Hematopoietic multipotent progenitor cell treated with erythropoietin and hydrocortisone succinate and interleukin-3 and kit ligand, for 15 days (in vitro differentiated cells): ENCODE measurements at places on chromosomes 5 and 9.

DNA sequence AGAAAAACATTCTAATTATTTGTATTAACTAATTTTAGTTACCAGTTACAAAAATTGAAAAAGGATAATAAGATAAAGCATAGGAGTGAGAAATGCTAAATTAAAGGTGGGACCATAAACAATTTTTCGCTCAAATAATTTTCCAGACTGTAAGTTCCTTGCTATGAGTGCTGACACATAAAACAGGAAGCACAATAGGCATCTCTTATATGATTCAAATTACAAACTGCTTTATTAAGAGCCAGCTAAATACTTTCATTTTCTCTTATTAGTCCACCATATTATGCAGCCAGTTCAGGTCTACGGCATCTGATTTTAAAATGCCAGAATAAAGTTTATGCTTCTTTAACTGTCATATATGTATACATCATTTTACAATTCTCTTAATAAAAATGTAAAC lies 4.4 kb downstream of the RC3H2 start:
- DNase-seq = peak; percentile 24

DNA sequence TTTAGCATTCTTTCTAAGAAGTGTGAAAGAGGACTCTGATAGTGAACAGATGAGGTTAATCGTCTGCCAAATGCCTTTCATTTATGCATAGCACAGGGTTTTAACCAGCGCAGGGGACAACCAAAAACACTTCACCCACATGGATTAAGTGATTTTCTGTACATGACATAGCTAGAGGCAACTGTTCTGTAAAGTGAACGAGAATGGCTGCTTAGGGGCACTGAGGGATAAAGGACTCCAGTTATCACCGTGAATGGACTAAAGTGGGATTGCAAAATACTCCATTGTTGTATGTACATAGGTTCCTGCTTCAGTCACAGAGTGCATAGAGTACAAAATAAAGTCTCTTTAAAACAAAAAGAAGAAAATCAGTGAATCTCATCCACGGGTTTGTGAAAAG lies 456.8 kb downstream of the DMAC1 start:
- no peak for DNase-seq

DNA sequence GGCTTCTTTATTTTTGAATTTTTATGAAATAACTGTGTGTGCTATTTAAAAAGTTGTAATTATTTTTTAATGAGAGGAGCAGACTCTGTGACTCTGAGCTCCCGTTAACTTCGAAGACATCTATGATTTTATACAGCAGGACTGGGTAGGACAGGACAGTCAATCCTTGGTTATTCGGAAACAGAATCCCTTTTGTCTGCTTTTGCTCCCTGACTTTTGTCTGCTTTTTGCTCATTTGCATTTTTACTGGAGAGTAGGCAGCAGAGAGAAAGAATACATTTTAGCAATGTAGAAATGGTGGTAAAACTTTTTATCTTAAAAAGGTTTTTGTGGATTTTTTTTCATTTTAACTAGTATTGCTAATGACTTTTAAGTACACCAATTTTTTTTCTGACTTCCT lies 303.6 kb downstream of the ARHGAP26 start:
- DNase-seq = no peak

DNA sequence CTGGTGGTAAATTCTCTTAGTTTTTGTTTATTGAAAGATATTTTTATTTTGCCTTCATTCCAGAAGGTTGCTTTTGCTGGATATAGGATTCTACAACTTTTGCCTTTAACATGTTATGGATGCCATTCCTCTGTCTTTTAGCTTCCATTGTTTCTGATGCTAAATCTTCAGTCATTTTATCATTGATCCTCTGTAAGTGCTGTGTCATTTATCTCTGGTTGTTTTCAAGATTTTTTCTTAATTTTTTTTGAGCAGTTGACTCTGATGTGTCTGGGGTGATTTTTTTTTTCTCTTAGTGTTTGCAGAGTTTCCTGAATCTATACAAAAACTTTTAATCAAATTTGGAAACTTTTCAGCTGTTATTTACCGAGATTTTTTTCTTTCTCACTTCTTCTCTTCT lies 6.4 kb downstream of the CARD6 start:
- DNase-seq = no peak

DNA sequence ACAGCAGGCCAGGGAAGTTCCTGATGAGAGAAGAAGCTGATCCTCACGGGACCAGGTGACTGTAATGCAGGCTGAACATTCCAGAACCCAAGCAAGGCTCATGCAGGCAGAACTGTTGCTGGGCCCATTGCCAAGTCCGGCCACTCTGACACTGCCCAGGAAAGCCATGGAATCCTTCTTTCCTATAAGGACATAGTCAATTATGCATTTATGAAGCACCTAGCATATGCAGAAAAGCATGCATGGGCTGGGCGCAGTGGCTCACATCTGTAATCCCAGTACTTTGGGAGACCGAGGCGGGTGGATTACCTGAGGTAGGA lies 83.7 kb upstream of the SLC1A3 start:
- DNase-seq = no peak

GRCh38 chr5:159050316-159051143 lies 49.2 kb downstream of the EBF1 start:
- DNase-seq = no peak

- DNase-seq = no peak
Measured at GRCh38 chr5:132770476-132771159, 6.4 kb downstream of the SEPTIN8 start.

- DNase-seq = no peak
Measured at GRCh38 chr5:128264564-128265360, 181.2 kb downstream of the SLC12A2 start.

GRCh38 chr9:4359016-4359415 lies 59.1 kb upstream of the GLIS3 start:
- DNase-seq = no peak

DNA sequence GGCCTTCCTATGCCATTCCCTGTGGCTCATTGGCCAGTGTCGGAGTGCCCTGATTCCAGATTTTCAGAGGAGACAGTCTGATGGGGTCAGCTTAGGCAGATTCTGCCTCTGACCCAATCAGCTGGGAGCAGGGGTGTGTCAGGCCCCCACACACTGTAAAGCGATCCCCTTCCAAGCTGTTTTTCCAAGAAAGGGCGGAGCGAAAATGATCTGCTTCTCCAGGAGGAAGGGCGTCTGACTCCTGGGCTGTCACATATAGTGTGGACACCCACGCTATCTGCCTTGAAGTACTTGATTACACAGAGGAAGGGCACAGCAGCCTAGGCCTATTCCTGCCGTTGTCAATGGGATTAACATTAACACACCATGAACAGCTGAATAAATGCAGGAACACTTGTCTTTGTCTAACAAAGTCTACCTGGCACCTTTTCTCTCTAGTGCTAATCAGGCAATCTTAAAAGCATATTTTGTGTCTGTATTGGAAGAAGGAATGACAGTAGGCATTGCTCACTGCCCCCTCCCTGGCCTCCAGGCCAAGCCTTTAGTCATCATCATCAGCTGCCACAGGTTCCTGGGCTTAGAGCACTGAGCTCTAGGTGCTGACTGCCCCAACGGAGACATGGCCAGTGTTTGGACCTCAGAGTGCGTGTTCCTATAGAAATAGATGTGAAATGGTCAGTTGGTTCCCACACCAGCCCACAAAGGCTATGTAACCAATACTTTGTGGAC lies 218.7 kb downstream of the MELK start:
- DNase-seq = no peak

GRCh38 chr9:124855944-124856765 lies 2.9 kb downstream of the WDR38 start:
- no peak for DNase-seq

GRCh38 chr5:54515634-54516033 lies 1.9 kb upstream of the SNX18 start:
- no peak for DNase-seq

DNA sequence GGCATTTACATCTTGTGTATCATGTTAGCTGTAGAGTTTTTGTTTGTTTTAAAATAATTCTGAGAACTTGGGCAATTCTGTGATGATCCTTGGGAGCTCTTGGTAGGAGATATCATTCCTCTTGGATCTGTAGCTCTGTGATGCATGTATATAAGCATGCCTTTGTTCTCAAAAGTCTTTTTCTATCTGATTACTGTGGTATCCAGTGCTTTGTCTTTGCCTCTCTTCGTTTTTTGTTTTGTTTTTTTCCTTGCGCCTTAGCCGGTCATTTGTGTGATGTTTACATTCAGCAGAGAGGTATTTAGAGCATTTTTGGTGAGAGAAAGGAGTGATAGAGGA lies 110.0 kb downstream of the PAM start:
- no peak for DNase-seq

- DNase-seq = peak; percentile 78
Measured at GRCh38 chr9:5832538-5833529, at the start of gene ERMP1. Gene ERMP1 (minus strand): TSS chr9:5833117. CDS start chr9:5833027, 90 bp downstream.

DNA sequence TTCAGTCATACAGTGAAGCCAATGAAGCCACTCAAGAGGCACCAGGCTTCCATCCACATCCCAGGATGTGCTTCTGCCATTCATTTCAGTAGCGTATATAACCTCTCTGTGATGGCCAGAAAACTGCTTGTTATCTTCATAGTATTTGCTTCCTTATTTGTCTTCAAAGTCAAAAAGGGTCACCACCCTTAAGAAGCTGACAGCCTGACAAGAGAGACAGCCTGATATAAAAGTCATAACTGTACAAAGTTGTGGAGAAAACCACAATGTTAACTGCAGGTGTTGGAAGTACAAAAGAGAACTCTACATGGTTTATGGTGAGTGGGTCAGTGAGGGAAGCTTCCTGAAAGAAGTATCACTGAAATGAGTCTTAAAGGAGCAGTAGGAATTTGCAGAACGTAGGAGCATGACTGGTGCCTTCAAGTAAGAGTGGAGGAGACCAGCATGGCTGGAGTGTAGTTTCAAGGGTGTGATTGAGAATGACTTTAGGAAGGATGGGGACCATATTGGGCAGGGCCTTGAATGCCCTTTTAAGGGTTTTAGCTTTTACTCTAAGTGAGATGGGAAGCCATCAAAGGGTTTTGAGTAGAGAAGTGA lies 33.7 kb downstream of the NIM1K start:
- no peak for DNase-seq

- no peak for DNase-seq
Measured at GRCh38 chr9:136025481-136025880, 64.3 kb upstream of the UBAC1 start.

GRCh38 chr9:68705531-68706362 lies 707 bp downstream of the PIP5K1B start:
- peak; percentile 64 for DNase-seq

DNA sequence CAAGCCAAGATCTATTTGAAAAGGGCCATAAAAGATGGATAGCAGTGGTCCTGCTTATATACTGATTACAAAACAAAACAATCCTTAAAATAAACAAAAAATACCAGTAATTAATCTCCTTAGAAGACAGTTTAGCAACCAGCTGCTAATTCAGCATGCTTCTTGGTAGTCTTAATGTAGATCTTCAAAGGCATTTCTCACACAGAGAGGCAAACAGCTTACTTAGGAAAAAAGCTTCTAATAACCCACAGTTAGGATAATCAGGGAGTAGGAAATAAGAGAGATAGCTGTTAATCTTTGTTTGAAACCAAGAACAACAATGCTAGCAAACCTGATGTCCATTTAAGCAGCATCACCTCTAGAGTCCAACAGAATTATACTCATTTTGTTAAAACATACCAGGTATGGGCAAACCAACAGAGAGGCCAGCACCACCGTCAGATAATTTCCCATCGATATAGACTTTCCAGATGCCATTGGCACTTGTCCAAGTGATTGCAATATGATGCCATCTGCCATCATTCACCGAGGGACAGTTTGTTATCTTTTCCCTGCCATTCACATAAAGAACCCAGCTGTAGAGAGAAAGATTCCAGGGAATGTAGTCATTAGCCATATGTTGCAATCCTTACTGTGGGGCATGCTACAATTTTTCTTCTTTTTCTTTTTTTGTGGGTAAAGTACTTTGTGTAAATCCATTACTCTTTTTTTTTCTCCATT lies 105.6 kb upstream of the TXNDC8 start:
- DNase-seq = no peak

DNA sequence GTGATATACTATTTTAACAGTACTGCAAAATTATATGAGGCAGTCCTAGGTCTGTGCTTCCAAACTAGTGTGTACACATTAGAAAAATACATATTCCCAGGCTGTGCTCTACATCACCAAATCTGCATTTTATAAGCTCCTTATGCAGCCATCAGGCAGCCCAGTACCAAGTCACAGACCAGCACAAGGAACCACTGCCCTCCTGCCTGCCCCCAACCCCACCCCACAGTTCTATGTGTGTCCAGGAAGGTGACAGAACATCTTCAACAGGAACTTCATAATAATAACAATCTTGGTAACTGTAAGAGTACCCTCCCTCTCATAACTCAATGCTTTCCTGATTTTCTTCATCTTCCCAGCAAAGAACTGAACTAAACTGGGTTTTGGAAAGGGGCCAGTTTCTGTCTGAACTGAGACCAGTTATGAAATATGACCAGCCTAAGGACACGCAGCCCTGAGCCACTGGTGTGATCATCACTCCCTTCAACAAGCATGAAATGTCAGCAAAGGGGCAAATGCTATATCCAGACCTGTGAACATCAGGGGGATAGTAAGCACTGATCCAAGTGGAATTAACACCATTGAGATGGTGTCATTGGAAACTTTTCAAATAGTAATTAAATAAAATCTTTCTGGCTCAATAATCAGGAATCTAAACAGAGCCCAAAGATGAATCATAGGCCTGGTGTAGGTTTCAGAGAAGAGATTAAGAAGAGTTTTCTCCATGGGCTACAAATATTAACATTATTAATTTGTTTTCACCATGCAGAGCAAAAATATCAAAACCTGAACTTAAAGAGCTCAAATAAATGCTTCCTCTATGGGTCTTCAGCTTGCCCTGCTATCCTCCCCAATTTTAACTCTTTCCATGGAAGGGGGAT lies 82.1 kb downstream of the DPYSL3 start:
- DNase-seq = no peak

GRCh38 chr5:40381676-40382363 lies 297.9 kb upstream of the PTGER4 start:
- DNase-seq = no peak

DNA sequence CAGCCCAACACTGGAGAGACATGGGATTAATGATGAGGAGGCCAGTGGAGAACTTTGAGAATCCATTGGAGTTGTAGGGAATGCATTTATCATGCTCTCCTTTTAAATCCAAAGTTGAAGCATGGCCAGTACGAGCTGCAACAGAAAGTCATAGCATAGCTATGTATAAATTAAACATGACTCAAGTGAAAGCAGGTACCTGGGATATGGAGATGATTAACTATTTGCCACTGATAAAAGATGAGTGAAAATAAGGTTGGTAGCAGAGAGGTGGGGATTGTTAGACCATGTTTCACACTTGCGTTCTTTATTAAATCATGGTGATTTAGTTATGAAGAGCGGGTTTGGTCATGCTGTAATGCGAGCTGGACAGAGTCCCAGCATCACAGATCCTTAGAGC lies 189.6 kb downstream of the ARHGEF28 start:
- DNase-seq = no peak

GRCh38 chr5:24555229-24555628 lies 89.5 kb downstream of the CDH10 start:
- DNase-seq = no peak

GRCh38 chr5:178080056-178080455 lies 33.3 kb upstream of the N4BP3 start:
- DNase-seq = no peak
